HFFc6 (cell line): ENCODE measurements at places on chromosomes 1 and 21. TPM values are rescaled to one million over a fixed set of nuclear protein-coding genes. Genes with fewer than 3 reads are reported as not detected.

DNA sequence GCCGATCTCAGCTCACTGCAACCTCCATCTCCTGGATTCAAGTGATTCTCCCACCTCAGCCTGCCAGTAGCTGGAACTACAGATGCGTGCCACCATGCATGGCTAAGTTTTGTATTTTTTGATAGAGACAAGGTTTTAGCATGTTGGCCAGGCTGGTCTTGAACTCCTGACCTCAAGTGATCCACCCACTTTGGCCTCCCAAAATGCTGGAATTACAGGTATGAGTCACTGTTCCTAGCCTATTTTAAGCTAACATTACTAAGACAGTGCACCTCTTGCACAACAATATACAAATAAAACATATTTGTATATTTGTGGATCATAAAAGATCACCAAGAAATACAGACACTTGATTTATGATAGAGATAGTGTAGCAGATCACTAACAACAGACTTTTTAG lies 139.1 kb downstream of the DUSP10 start:
- DNase-seq, result no peak
- no peak overlapping the region for H3K27ac ChIP-seq
- H3K4me3 ChIP-seq, result no peak overlapping the region
- no peaks in the 10 kb centered on the region for H3K36me3 ChIP-seq

- no peaks in the 10 kb centered on the region for H3K4me1 ChIP-seq
- DNase-seq, result no peak
- no peak overlapping the region for H3K4me3 ChIP-seq
- H3K27me3 ChIP-seq, result no peaks in the 10 kb centered on the region
- H3K27ac ChIP-seq, result no peak overlapping the region
Measured at GRCh38 chr1:180444522-180444921, 57.9 kb downstream of the ACBD6 start.

DNA sequence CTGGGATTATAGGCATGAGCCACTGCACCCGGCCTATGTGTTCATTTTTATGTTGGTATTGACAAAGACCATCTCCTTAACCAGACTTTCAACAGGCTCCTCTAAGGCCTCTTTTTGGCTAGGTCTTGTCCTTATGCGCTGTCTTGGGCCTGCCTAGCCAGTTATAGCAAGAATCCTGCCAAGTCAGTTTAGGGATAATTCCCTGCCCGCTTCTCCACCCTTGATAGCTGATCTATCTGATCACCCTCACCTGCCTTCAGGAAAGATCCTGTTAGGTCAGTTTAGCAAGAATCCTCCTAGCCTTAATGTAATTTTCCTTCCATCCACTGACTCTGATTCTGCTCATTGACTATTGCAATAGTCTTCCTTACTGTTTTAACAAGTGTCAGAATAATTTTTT lies 2.4 kb upstream of the B4GALT3 start:
- peaks cover 10% of the 10 kb centered on the region for H3K36me3 ChIP-seq
- H3K4me3 ChIP-seq, result no peak overlapping the region
- H3K27me3 ChIP-seq, result peaks cover 3% of the 10 kb centered on the region
- H3K27ac ChIP-seq, result no peak overlapping the region; the same call in 1 of the 2 replicates
- H3K4me1 ChIP-seq, result peaks cover 44% of the 10 kb centered on the region

DNA sequence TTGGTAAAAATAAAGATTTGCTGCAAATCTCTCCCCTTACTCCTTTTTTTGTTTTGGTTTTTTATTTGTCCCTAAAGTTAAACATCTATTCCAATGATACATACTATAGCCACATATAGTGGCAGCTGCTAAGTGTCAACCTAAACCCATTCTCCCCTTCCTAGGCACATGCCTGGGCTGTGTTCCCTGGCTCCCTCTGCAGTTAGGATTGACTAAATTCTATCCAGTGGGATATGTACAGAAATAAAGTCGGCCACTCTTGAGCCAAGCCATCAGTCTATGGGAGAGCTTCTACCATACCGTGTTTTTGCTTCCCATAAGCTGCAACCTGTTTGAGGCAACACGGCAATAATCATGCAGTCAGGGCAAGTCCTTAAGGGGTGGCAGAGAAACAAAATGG lies 23.6 kb downstream of the MCOLN3 start:
- no peak for DNase-seq
- H3K36me3 ChIP-seq, result no peaks in the 10 kb centered on the region

GRCh38 chr1:201327687-201328240 lies 44.5 kb downstream of the PKP1 start:
- H3K27me3 ChIP-seq, result peaks cover 64% of the 10 kb centered on the region
- H3K27ac ChIP-seq, result no peak overlapping the region
- peaks cover 5% of the 10 kb centered on the region; the same call in 1 of the 2 replicates for H3K4me1 ChIP-seq
- H3K4me3 ChIP-seq, result no peak overlapping the region
- no peaks in the 10 kb centered on the region for H3K36me3 ChIP-seq

DNA sequence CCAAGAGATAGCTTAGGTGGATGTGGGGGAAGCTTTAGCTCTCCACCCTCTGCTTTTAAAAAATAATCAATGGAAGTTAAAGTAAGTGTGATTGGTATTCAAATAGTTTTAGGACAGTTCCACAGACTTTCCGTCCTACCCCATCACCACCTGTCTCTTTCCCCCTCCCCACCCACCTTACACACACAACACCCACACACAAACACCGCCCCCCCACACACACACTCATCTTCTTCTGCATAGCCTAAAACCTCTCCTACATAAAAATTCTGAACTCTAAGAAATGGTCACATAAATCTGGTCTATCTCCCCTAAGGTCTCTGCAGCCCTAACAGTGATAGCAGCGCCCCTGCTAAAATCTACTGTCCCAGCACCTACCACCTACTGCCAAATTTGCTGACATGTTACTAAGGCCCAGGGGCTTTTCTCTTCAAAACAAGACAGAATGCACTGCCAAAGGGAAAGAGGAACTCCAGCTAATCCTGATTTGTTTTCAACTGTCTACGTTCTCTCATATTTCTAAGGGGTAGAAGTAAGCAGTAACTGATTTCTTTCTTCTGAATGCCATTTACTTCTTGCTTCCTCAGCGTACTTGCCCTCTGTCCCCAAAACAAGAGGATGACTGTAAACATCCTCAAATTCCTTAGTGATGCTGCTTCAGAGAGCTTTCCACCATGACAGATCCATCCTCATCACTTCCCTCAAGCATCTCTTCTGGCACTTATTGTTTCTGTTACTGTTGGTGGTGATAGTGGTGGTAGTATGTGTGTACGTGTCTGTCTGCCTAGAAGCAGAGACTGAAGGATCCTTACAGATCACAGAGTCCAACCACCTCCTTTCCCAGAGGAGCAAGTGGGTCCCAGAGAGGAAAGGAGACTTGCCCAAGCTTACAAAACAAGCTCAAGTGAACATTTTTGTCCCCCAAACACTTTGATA lies 56.8 kb downstream of the LUZP1 start:
- DNase-seq, result no peak
- H3K4me1 ChIP-seq, result peaks cover 59% of the 10 kb centered on the region
- H3K27me3 ChIP-seq, result no peaks in the 10 kb centered on the region; the same call in 1 of the 2 replicates
- H3K36me3 ChIP-seq, result peaks cover 20% of the 10 kb centered on the region
- H3K27ac ChIP-seq, result peak overlapping the region; percentile 32; the same call in 1 of the 2 replicates
- H3K4me3 ChIP-seq, result no peak overlapping the region

- DNase-seq, result peak; percentile 75
- H3K4me1 ChIP-seq, result peaks cover 32% of the 10 kb centered on the region
- H3K4me3 ChIP-seq, result no peak overlapping the region
- no peaks in the 10 kb centered on the region for H3K27me3 ChIP-seq
Measured at GRCh38 chr1:28354121-28354520, 15.4 kb upstream of the PHACTR4 start.

DNA sequence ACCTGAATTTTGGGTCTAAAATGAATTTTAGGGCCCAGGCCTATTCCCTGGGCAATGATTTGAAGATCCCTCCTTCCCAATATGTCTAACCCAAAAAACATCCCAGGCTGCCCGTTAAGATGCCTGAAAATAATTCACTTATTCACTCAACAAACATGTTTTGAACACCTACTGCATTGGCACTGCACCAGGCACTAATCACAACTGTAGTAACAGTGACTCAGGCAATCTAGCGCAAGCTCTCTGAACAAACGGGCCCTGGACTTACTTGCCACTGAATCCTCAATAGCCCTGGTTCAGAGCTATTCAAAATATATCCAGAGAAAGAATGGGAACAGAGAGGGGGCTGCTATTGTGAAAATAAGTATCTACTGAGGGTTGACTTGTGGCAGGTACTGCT lies 4.2 kb downstream of the CD244 start:
- no peak for DNase-seq
- peaks cover 11% of the 10 kb centered on the region for H3K27me3 ChIP-seq
- H3K36me3 ChIP-seq, result no peaks in the 10 kb centered on the region
- no peaks in the 10 kb centered on the region for H3K4me1 ChIP-seq

DNA sequence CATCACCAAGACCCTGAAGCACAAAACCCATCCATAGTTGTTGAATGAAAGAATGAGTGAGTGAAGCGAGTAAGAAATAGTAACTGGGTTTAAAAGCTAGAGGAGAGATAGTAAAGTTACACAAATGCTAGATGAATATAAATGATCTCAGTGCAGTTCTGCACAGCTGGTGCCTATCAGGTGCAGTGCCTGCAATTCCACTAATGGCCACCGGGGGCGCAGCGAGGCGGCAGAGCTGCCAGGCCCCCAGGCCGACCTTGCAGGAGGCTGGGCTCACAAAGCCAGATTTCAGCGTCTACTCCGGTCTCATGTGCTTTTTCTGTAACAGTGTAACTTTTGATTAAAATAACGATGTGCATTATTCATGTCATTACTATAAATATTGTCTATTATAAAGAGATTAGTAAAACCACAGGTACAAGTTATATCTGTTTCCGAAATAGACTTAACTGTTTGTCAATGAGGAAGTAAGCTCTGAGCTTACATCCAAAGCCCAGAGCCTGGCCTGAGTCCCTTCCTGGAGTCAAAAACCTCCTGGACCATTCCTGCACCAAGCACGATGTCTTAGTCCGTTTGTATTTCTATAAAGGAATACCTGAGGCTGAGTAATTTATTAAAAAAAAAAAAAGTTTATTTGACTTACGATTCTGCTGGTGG lies 477.6 kb downstream of the NPHP4 start:
- H3K27ac ChIP-seq, result no peak overlapping the region
- H3K4me3 ChIP-seq, result no peak overlapping the region
- H3K4me1 ChIP-seq, result no peaks in the 10 kb centered on the region
- H3K27me3 ChIP-seq, result peaks cover 5% of the 10 kb centered on the region

- no peak overlapping the region for H3K4me3 ChIP-seq
- H3K27me3 ChIP-seq, result peaks cover 5% of the 10 kb centered on the region
- H3K27ac ChIP-seq, result no peak overlapping the region
- no peaks in the 10 kb centered on the region for H3K36me3 ChIP-seq
Measured at GRCh38 chr1:87530042-87530807, 201.5 kb downstream of the LMO4 start.

- no peak overlapping the region for H3K4me3 ChIP-seq
- no peak for DNase-seq
- H3K4me1 ChIP-seq, result no peaks in the 10 kb centered on the region
- no peaks in the 10 kb centered on the region; the same call in 1 of the 2 replicates for H3K27me3 ChIP-seq
- H3K27ac ChIP-seq, result no peak overlapping the region
Measured at GRCh38 chr1:27037518-27037917, 24.9 kb upstream of the TENT5B start.

- peaks cover 56% of the 10 kb centered on the region for H3K4me1 ChIP-seq
- no peak overlapping the region for H3K27ac ChIP-seq
- no peak overlapping the region for H3K4me3 ChIP-seq
- H3K36me3 ChIP-seq, result peaks cover 36% of the 10 kb centered on the region
- H3K27me3 ChIP-seq, result no peaks in the 10 kb centered on the region
Measured at GRCh38 chr1:183882335-183883167, 77.6 kb downstream of the RGL1 start.

- no peaks in the 10 kb centered on the region for H3K27me3 ChIP-seq
- no peak for DNase-seq
- no peak overlapping the region for H3K4me3 ChIP-seq
- no peak overlapping the region for H3K27ac ChIP-seq
- H3K36me3 ChIP-seq, result peaks cover 16% of the 10 kb centered on the region
- H3K4me1 ChIP-seq, result peaks cover 36% of the 10 kb centered on the region
Measured at GRCh38 chr1:225596736-225597135, 56.2 kb downstream of the ENAH start.

GRCh38 chr1:170959385-170959784 lies 24.1 kb downstream of the MROH9 start:
- H3K36me3 ChIP-seq, result no peaks in the 10 kb centered on the region
- H3K4me3 ChIP-seq, result no peak overlapping the region
- peak; percentile 69 for DNase-seq
- peak overlapping the region; percentile 42; the same call in 1 of the 2 replicates for H3K27ac ChIP-seq

MFSD2A gene
- 3.0 to 3.6 TPM (median 3.2 TPM) in 3 replicates for total RNA-seq

PPM1J gene
- 1.4 to 1.5 TPM (median 1.4 TPM) in 3 replicates for total RNA-seq

ANKRD35 gene
- 1.1 to 2.0 TPM (median 1.8 TPM) in 3 replicates for total RNA-seq
